ENCODE measurements at places on chromosomes 7 and 10.

DNA sequence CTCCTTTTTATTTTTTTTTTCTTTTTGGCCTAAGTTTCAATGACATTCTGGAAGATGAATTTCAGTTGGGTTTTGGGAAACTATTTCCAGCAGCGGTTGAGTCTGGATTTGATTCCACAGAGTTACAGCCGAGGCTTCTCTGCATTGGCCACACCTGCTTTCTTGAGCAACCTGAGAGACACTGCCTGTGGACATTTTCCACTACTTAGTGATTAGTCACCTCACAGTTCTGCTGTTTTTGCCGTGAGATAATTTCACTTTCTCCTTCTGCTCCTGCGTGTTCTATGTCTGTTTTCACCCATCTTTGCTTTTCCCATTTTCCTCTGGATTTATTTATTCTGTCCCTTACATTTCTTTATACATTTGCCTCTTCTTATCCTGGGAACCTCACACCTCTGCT, 243.0 kb downstream of the BICC1 start:
- DNase-seq = no peak

- no peak for DNase-seq
These were observed 42.2 kb upstream of the CAMK2B start for GRCh38 chr7:44367475-44368043.

GRCh38 chr10:12635127-12635541, 285.8 kb downstream of the CAMK1D start:
- DNase-seq = no peak

- DNase-seq = no peak
These were observed 88.2 kb downstream of the CHRM2 start for GRCh38 chr7:136956671-136957070.

- DNase-seq = no peak
These were observed 338.2 kb upstream of the AOAH start for GRCh38 chr7:37062560-37062859.

GRCh38 chr10:3294919-3295581, 122.5 kb upstream of the PITRM1 start:
- DNase-seq = no peak

GRCh38 chr7:45622058-45622457, 47.9 kb downstream of the ADCY1 start:
- no peak for DNase-seq

GRCh38 chr10:102195296-102195870, 30.7 kb upstream of the ELOVL3 start:
- DNase-seq = no peak

DNA sequence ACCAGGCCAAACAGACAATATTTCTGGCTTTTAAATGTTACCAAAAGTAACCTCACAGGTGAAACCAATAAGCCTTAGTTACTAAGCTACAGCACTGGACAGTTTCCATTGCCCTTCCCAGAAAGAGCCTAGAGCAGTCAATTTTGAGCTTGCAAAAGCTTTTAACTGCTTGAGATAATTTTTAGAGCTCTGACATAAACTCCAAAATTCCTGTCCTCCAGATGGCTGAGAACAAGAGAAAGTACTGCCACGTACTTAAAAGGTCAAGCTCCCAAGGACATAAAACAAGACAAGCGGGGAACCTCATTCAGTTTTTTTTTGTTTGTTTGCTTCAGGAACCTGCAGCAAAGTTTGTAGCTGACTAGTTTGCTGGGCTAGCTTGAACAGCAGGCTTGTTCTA, 54.1 kb downstream of the BBS9 start:
- no peak for DNase-seq

GRCh38 chr10:18094332-18094731, 45.9 kb upstream of the CACNB2 start:
- DNase-seq = no peak

- no peak for DNase-seq
These were observed 310.6 kb downstream of the PARD3 start for GRCh38 chr10:34504534-34504933.

DNA sequence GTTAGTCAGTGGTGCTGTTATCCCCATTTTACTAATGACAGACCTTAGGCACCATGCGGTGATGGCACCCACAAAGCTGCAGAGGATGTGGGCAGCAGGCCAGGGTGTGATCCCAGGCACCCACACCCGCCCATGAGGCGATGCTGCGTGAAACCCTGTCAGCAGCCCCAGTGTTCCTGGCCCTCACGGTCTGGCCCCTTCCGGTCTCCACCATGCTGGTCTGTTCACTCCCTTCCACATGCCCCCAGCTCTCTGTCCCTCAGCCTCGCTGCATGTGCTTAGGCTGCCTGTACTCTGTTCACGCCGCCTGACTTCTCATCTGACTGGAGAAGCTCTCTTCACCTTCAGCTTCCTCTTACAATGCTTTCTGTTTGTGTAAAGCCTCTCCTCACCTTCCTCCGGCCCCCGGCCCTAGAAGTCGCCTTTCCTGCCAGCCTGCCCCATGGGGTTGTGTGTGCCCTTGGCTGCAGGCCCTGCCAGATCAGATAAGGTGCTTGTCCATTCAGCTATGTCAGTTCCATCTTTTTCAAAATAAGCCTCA, 17.6 kb upstream of the ORAI2 start:
- no peak for DNase-seq

DNA sequence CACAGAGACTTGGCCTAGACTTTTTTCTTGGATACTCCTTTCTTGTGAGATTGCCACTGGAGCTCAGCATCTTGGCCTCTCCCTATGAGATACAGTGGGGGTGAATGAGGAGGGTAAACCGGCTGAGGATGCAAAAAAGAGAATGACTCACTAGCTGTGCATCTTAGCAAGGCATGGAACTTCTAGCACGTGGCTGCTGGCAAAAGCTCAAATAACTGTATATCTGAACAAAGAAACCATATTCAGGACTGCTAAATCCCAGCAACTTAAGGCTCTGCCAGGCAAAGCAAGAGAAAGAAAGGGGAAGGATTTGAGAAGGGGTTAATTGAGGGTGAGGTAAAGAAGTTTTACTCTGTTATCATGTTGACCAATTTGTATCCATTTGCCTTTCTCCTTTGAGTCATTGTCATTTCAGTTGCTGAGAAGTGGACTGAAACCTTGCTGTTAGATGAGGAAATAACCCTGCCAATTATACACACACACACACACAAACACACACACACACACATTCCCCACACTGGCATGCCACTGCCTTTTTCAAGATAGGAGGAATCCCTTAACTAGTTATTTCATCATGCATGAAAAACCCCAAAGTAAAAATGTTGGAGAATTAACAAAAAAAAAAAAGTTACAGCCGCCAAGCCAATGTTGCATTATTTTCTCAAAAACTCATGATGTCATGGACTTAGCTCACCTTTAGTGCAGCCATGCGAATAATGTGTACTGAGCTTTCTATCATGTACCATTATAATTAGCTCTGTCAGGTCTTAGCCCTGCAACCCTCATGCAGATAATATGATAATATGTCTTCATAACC, 997.3 kb downstream of the LRMDA start:
- DNase-seq = no peak
